ENCODE measurements at places on chromosomes 1 and 21.

GRCh38 chr1:62142496-62142895 lies 52.2 kb upstream of the L1TD1 start:
- peak; percentile 58 for DNase-seq

GRCh38 chr1:25577134-25577920 lies 33.9 kb downstream of the LDLRAP1 start:
- no peak for DNase-seq

GRCh38 chr1:188937965-188938551 lies 1539.6 kb downstream of the BRINP3 start:
- no peak for DNase-seq

DNA sequence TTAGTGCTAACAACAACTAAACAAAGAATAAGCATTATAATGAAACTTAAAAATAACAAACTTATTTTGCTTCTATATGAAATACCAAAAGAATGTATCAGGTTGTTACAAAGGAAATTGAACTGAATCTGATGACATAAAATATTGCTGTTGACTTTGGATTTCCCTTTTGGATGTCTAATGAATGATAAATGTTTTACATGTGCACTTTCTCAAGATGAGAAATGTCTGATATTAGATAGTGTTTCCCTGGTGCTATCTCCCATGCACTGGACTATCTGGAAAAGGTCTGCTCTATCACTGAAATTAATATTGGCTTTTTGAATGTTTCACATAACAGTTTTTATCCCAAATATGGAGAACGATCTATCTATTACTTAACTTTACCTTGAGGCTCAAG lies 179.9 kb downstream of the HMCN1 start:
- no peak for DNase-seq

- DNase-seq, result no peak
Observed at GRCh38 chr21:25638660-25639550, at the start of gene JAM2. JAM2 (plus strand) TSS chr21:25639258; CDS start chr21:25639822, 564 bp downstream.

DNA sequence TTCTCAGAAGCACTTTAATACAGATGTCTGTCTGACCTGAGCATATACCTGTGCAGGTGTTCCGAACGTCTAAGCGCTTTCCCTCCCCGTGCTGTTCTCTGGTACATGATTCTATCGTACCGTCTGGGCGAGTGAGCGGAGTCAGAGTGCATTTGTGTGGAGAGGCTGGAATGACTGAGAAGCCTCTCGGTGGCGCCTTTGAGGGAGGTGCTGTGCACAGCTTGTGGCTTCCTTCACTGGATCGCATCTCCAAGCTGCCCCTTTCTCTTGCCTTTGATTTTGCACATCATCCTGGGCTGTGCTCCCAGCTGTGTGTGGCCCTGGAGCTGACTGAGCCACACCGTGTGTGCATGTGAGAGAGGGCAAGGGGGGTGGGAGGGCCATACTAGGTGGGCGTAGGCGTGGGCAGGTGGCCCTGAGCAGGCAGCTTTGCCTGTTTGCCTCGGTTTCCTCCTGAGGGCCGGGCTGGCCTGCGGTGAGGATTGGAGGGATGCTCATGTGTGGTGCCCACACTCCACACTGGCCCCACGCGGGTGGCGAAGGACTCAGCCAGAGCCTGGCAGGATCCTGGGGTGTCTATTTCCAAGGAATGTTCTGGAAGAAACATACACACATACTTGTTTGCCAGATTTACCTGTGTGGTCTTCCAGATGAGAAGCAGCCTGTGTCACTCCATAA lies 105.3 kb downstream of the ADARB1 start:
- no peak for DNase-seq

GRCh38 chr1:6026095-6026809 lies 19.4 kb upstream of the KCNAB2 start:
- DNase-seq, result peak; percentile 74

DNA sequence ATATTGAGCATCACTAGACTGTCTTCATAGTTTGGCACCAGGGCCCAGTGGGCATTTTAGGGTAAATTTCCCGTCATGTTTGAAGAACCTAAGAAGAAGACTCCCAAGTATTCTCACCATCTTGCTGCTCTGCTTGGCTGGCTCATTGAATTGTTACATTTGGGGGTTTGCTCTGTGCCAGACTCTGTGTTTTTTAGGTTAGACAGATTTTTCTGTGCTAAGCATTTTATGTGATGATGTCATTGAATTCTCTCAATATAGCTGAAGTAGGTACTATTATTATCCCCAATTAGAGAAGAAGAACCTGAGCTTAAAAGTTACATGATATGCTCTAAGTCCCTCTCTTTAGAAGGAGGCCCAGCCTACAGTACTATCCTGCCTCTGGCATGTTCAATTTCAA lies 28.0 kb upstream of the DNASE2B start:
- no peak for DNase-seq

DNA sequence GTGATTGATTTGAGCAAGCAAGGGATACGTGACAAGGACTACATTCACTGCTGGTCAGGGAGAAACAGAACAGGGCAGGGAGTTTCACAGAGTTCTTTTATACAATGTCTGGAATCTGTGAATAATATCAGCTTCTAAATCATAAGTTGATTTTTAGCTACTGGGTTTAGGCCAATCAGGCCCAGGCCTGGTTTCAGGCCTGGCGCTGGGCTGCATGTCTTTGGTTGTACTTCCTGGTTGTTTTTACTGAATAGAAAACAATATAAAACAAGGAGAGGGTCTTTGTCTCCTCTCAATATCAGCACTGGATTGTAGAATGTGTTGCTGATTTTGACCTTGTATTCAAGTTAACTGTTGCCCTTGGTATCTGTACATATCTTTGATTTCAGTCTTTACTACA lies 865 bp upstream of the AMY2A start:
- no peak for DNase-seq

DNA sequence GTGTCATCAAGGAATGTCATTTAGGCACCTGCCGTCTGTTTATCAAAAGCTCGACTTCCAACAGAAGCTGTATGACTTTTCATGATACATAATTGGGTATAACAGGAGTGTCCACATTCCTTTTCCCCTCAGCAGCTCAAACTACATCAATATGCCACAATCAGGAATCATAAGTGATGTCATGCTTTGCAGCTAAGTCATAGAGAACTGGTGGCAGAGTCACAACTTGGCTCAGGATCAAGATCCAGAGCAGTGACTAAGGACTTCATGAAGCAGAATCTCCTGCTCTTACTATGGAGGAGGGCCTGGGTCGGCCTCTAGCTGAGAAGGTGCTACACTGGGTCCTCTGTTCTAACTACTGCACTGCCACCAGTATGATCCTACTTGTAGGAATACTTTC lies 36.5 kb upstream of the AGBL4 start:
- no peak for DNase-seq

DNA sequence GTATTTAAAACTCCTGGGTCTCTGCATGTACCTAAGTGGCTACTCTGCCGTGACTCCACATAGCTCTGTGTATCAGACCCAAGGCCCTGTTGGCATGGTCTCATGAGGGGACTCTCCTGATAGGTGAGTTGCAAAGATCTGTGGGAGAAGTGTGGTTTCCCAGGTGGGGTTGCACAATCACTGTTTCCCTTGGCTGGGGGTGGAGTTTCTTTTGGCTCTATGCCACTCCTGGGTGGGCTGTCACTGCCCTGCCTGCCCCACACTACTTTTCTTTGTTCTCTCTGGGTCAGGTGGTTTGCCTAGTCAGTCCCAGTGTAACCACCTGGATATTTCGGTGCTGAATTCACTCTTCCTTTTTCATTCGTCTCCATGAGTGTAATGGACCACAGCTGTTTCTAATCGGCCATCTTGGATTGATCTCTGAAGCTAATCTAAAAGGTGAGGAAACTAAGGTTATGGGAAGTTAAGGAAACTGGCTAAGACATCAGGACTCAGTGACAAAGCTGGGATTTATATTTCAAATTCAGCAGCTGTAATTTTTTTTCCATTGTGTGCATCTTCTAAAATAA lies 97.1 kb upstream of the CACYBP start:
- DNase-seq, result no peak

DNA sequence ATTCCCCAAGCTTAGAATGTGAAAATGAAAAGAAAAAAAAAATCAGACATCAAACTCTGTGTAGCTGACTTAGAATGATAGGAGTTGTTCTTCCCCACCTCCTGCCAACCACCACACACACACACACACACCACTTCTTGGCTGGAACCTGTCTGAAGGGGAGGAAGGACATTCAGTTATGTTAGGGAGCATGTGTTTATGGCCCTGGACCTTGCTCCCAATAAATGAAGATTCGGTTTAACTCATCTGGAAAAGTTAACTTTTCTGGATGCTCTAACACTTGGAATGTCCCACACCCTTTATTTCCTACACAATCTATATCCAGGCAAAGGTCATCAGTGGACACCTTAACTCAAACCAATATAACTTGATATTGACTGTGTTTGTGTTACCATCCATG lies 112.4 kb downstream of the DAB1 start:
- no peak for DNase-seq

DNA sequence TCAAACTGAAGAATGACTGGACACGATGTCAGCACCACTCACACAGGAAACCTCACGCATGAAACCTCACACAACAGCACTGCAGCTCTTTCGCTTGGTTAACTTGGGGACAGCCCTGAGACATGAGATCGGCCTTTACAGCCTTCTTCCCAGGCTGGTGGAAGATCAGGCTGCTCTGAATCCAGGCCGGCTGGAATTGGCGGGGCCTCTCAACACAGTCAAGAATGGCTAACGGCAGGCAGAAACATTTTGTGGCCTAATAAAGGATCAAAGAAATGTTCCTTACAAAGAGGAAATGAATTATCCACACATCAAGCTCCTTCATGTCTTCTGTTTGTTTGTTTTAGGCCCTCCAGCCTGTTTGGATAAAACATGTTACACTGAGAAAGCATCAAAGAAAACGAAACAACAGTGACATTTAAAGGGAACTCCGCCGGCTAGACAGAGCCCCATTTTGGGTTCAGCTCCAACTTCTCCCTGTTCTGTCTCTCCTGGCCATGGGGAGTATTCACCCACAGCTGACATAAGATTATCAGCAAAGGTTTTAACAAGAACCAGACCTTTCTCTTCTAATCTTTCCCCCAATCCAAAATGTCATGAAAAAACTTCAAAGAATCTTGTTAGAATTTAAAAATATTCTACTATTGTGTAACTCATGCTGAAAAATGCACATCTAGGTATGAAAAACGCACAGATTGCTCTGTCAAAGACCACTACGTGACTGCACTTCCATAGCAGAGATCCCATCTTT lies 131.2 kb downstream of the SLC45A1 start:
- DNase-seq, result no peak

GRCh38 chr21:33811167-33812010 lies 104.2 kb downstream of the ATP5PO start:
- DNase-seq, result no peak

DNA sequence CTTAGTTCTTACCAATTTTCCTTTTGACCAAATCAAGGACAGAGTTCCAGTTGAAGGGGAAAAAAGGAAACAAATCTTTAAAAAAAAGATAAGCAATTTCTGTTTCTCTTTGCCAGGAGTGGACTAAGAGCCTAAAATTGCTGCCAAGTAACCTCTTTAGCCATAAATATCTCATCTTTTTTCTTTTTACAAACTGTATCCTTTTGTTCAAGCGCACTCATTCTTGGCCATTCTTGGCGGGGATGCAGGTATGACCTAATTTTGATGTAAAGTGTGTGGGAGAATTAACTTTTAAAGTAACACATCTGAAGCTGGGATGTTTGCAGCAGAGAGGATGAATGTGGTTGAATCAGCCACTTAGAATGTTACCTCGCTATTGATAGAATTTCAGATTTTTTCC lies 13.4 kb upstream of the KIF1B start:
- DNase-seq, result no peak

DNA sequence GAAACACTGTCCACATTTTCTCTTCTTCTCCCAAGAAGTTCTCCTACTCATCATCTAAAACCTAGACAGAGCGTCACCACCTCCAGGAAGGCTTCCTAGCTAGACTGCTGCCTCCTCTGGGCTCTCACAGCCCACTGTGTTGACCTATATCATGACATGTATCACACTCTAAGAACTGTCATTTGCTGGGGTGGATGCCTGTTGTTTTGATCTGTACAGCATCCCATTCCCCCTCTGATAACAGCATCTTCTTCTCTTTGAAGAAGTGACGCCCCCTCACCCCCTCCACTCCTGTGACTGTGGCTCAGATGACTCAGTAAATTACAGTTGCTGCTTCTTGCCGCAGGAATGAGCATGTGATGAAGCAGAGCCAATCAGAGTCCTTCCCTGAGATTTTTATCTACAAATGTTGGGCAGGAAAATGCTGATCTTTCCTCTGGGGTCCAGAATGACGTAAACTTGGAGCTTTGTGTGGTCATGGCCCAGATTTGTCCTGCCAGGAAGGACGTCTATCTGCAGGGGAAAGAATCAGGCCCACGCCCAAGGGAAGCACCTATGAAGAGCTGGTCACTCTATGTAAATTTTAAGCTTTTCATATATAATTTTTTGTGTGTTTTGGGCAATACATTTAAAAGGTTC lies 28.0 kb upstream of the FOXO6 start:
- no peak for DNase-seq

GRCh38 chr1:113676524-113676923 lies 82.8 kb downstream of the PHTF1 start:
- DNase-seq, result no peak

- no peak for DNase-seq
Observed at GRCh38 chr1:210650403-210650802, 321.7 kb downstream of the HHAT start.

- DNase-seq, result no peak
Observed at GRCh38 chr1:35555601-35556477, 1.4 kb downstream of the KIAA0319L start.

- no peak for DNase-seq
Observed at GRCh38 chr1:221075911-221076310, 196.7 kb downstream of the HLX start.

DNA sequence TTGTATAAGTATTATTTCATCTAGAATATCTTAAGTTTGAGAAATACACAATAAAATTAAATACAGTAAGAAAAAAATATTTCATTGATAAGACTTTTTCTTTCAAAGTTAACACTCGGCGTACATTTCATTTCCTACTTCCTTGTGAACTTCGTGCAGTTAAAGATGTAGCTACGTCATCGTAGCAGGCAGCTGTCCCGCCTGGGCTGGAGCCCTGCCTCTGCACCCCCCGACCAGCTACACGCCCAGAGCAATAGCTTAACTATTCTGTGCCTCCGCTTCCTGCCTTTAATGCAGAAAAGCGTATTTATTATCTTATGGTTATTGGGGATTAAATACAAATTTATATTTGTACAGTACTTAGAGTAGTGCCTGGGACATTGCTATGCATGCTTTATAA lies 53.5 kb downstream of the CLSTN1 start:
- no peak for DNase-seq

GRCh38 chr1:207404849-207405525 lies 49.1 kb upstream of the CR2 start:
- no peak for DNase-seq
